NCI-H1092 (cell line): ENCODE measurements at places on chromosomes 7 and 10.

- no peak for DNase-seq
Measured at GRCh38 chr7:54995610-54996363, 23.0 kb upstream of the EGFR start.

GRCh38 chr7:113084496-113085172 lies 2.0 kb downstream of the GPR85 start:
- DNase-seq = no peak

DNA sequence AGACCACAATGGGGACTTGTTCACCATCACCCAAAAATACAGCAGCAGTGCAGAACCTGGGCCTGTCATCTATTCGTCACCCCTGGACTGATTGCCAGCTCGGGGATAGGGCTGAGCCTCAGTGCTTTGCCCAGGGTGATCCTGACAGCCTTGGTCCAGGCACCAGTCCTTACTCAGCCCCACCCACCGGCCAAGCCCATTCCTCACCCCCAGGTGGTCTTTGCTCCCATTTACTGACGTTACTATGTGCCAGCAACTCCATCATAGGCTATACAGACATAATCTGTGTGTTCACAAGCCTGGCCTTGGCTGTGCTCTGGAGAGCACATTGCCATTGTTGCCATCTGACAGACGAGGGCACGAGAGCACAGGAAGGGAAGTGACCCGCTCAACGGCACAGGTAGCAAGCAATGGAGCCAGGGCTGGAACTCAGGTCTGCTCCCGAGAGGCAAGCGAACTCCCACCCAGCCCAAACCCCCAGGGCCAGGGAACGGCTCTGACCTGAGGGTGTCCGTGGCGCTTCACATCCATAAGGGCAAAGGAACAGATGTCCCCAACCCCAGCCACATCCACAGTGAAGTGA lies 6.8 kb downstream of the ATG9B start:
- no peak for DNase-seq

DNA sequence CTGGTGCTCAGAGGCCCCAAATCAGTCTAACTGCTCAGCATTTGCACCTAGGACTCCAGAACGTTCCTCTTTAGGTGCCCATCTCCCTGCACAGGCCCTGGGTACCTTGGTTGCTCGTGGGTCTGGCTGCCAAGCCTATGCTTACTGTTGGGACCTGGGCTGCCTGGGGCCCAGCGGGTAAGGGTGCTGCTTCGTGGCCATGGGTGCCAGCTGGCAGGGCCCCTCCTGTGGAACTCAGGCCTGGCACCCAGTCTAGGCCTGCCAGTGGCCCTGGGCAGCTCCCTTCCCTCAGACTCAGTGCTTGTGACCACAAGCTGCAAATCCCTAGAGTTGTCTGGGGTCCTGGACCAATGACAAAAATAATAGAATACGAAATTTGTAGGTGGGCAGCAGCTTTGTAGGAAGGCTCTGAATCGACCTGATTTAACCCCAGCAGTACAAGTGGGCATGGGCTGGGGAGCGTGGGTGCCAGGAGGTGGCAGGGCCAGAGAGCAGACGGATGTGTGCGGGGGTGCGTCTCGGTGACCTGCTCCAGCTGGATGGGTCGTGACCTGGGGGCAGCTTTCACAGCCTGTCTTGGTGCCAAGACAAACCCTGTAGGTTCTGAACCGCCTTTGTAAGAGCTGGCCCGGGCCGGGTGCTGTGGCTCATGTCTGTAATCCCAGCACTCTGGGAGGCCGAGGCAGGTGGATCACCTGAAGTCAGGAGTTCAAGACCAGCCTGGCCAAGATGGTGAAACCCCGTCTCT lies 69.7 kb downstream of the MKI67 start:
- no peak for DNase-seq

GRCh38 chr7:38206071-38206470 lies 28.0 kb downstream of the STARD3NL start:
- no peak for DNase-seq

DNA sequence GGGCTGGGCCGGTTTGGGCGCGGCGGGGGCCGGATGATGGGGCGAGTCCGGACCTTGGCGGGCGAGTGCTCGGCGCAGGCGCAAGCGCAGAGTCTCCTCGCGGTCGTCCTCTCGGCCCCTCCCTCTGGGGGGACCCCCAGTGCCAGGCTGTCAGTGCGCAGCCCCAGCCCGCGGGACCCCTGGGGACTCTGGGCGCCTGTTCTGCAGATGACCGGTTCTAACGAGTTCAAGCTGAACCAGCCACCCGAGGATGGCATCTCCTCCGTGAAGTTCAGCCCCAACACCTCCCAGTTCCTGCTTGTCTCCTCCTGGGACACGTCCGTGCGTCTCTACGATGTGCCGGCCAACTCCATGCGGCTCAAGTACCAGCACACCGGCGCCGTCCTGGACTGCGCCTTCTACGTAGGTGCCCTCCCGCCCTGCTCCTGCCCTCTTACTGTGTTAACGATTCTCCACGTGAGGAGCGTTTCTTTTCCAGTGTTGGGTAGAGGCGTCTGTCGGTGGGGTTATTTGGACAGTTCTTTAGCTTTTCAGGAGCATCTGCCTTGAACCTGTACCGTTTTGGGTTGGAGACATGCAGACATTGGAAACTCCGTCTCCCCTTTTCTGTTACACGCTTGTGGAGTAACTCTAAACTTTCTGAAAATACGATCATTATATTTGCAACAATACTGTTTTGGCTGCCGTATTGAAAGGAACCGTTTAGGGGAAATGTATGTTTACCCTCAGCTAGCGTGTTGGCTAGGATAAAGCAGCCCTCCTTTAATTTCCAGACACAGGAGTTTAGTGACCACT lies 706 bp downstream of the BUB3 start:
- no peak for DNase-seq

DNA sequence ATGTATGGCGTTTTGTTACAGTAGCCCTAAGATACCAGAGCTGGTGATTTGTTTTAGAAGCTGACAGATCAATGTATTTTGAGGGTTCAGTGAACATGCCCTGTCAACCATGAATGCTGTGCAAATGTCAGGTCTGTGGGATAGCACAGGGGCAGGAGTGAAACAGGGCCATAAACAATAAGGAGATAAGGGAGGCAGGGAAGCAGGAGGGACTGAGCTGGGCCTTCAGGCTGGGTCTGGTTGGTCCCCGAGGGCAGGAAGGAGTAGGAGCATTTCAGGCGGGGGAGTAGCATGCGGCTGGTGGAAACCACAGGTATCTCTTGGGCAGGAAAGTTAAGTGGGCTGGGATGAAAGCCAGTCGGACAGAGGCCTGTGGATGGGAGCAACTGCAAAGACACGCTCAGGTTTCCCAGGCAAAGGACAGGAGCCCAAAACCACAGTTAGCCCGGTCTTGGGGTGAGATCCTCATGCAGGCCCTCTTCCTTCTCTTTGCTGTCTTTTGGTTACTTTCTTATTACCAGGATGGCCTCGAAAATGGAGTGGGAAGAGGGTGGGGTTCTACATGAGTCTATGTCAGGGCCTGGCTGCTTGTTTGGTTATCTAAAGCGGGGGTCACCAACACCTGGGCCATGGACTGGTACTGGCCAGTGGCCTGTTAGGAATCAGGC lies 69.5 kb upstream of the SEPHS1 start:
- no peak for DNase-seq

GRCh38 chr10:82390866-82391658 lies 516.1 kb downstream of the NRG3 start:
- no peak for DNase-seq

- no peak for DNase-seq
Measured at GRCh38 chr10:74957285-74957961, 131.0 kb downstream of the KAT6B start.

DNA sequence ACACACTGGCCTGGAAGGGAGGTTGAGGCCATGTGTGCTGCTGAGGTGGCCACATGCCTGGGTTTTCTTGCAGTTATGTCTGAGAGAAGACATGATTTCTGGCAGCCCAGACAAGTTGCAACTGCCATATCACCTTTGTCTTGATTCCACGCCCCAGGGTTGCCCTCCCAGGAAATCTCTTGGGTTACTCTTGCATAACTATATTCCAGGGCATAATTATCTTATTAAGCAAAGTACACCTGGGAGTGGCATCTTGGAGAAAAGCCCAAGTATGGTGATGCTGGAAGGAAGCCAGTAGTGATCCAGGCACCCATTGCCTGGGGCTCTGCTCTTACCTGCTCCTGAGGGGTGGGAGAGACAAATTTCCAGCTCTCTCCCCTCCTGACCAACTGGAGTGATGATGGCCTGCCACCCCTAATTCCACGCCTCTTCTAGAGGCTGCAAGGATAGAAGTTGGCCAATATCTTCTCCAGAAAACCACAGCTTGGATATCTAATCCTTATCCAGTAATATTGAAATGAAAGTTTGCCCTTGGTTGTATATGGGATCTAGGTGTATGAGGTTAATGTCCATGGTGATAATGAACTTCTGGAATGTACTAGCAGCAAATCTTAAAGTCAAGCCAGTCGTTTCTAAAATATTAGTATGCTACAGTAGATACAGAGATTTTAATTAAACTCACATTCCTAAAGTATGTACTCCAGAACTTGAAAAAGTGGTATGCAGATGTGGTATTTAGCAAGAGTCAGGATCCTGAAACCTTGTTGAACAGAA lies 5.0 kb downstream of the AKR1B10 start:
- no peak for DNase-seq

GRCh38 chr7:138095972-138096935 lies 20.0 kb downstream of the AKR1D1 start:
- DNase-seq = no peak

- DNase-seq = no peak
Measured at GRCh38 chr10:106399112-106399511, 765.4 kb downstream of the SORCS1 start.
